ENCODE measurements at places on chromosomes 4 and X. TPM values are rescaled to one million over a fixed set of nuclear protein-coding genes. Genes with fewer than 3 reads are reported as not detected.

Gene GDPD2
- total RNA-seq = not detected

Gene PARM1
- 0.86 TPM for total RNA-seq

DNA sequence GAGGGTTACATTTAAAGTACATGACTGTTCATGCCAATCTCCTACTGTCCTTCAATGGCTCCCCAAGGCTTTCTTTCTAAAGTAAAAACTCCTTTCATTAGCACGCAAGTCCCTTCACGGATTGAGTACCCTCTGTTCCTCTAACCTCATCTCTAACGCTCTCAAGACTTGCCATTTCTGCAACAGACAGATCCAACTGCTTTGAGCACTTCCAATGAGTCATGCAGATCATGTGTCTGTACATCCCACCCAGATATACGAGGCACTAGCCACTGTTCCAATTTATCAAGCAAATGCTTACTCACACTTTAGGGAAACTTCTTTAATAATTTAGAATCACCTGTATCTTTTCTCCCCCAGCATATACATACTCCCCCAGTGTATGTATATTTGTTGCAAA, 332.5 kb upstream of the ZFP42 start:
- no peak for DNase-seq

GRCh38 chr4:33063241-33063640, 2343.1 kb downstream of the PCDH7 start:
- DNase-seq = peak; percentile 38

GRCh38 chr4:165369522-165369921, 9.3 kb upstream of the CPE start:
- peak; percentile 42 for DNase-seq

- DNase-seq = no peak
Observed at GRCh38 chrX:124239911-124240310, 92.5 kb upstream of the TEX13D start.

- DNase-seq = peak; percentile 22
Observed at GRCh38 chr4:165524532-165525190, 145.9 kb downstream of the CPE start.

Data from fibroblast of villous mesenchyme (primary cell).